Activated CD4-positive, alpha-beta memory T cell treated with anti-CD3 and anti-CD28 coated beads for 36 hours (primary cell): ENCODE measurements at places on chromosomes 3 and 15. TPM values are rescaled to one million over a fixed set of nuclear protein-coding genes. Genes with fewer than 3 reads are reported as not detected.

CPNE9 gene
- not detected for total RNA-seq

DNA sequence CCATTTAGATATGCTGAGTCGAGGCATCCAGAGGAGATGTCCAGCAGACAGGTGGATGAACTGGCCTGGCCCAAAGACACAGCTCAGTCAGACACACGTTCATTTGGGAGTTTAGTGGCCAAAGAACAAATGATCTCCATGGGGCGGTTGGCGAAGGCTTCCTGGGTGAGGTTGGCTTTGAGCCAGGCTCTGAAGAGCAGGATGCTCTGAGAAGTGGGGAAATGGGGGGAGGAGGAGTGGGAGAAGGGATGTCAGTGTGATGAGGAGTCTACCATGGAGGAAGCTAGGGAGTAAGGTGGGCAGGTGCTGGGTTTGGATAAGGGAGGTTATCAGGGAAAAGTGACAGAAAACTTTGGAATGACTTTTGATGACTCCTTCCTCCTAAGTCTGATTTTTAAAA, 47.5 kb upstream of the VILL start:
- DNase-seq: no peak

GRCh38 chr3:178382449-178383061, 153.7 kb upstream of the KCNMB2 start:
- no peak for DNase-seq

C3orf62 gene
- total RNA-seq: 2.8 TPM

FBN1 gene
- 0.34 TPM for total RNA-seq

SELENOK gene
- 55.3 TPM for total RNA-seq

MESP1 gene
- 4.6 TPM for total RNA-seq

LTF gene
- not detected for total RNA-seq

CLDN16 gene
- not detected for total RNA-seq

- no peak for DNase-seq
These were observed at the start of gene SYNPR for GRCh38 chr3:63278171-63279004. Gene SYNPR, plus strand, starts transcription at chr3:63278308.

TIMMDC1 gene
- total RNA-seq: 105 TPM

TMIE gene
- 0.93 TPM for total RNA-seq

RARB gene
- not detected for total RNA-seq

LRTM1 gene
- not detected for total RNA-seq

TIGIT gene
- 57.0 TPM for total RNA-seq

GRCh38 chr3:150239766-150240165, 168.3 kb upstream of the TSC22D2 start:
- DNase-seq: no peak

DNA sequence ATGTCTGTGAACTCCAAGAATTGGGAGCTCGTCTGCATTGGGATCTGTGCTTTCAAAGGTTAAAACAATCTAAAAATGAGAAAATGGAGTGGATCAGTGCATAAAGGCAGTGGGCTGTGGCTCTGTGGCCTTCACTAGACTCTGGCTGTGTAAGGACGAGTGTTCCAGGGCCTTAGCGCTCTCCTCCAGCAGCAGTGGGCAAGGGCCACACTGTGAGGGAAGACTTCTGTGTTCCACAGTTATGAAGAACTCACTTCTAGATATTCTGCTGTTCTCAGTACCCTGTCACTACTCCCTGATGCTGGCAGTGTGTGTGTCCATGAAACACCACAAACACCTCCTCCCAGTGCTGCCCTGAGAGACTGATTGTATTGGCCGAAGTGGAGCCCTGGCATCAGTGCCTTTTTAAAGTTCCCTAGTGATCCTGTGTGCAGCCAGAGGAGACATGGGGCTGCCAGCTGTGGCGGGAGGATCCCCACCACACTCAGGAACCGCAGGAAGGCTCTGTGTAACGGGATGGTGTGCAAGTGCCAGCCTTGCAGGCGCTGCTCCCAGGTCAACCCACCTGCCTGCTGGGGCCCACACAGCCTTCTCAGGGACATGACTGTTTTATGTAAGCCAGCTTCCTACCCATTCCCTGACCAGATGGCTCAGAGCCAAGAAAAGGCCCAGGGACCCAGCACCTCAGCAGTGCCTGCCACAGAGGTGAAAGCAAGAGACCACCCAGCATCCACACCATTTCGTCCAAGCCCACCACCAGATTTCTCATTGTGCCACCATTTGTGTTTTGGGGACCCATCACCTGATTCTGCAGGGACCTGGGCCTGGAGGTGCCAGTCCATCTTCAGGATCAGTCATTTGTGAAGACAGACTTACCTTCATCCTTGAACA, 40.4 kb downstream of the ABTB1 start:
- DNase-seq: no peak

MUC20 gene
- 0.78 TPM for total RNA-seq

GRCh38 chr3:30443756-30444673, 162.4 kb upstream of the TGFBR2 start:
- DNase-seq: no peak

RBM5 gene
- 95.2 TPM for total RNA-seq

DNA sequence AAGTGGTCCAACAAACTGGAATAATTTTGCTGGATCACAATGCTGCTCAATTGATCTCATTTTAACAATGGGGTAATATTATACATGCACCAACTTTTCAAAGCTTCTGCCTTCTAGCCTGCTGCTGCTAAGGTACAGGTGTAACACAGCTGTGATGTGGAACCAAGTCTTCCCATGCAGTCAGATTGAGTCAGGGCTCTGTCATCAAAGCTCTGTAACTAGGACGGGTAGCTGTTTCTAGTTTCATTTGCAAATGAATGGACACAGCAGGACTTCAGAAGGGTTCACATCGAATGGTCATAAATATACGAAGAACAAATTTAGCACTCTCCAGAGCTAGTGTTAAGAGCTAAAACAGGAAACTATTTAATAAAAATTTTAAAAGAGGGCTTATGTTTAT, 189.2 kb downstream of the USP13 start:
- DNase-seq: no peak

- no peak for DNase-seq
These were observed 28.2 kb downstream of the POC1A start for GRCh38 chr3:52126036-52126435.

DNA sequence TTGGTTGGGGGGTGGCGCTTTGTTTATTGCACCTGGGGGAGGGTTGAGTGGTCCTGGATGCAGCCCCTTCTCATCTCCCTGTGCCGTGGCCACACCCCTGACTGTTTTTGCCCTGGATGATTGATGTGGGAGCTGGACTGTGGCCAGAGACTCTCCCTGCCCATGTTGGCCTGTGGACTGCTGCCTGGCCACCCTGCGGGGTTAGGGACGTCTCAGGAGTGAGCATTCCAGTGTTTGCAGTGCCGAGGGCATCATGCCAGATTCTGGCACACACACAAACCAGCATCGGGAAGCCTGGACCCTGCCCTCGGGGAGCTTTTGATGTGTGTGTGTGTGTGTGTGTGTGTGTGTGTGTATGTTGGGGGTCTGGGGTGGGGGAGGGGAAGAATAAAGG, 15.8 kb downstream of the APBA2 start:
- DNase-seq: no peak

GRCh38 chr3:71022551-71023335, 560.8 kb downstream of the FOXP1 start:
- no peak for DNase-seq

DNA sequence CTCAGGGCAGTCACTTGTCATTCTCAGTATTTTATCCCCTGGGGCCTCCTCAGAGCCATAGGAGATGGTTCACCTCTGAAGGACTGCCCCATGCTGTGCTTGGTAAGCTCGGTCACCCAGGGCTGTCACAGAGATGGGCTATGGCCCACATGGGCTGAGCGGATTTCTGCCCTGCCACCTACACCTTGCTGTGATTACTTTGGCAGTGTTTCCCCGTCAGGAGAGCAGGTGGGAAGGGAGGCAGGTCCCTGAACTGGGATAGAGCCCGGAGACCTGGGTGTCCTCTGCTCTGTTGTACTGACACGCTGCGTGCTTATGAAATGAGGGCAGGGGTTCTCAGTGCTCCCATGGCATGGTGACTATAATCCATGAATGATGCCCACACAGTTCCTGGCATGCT, 48.9 kb downstream of the APBA2 start:
- no peak for DNase-seq

- no peak for DNase-seq
These were observed 16.6 kb downstream of the BTLA start for GRCh38 chr3:112482675-112483074.

DNA sequence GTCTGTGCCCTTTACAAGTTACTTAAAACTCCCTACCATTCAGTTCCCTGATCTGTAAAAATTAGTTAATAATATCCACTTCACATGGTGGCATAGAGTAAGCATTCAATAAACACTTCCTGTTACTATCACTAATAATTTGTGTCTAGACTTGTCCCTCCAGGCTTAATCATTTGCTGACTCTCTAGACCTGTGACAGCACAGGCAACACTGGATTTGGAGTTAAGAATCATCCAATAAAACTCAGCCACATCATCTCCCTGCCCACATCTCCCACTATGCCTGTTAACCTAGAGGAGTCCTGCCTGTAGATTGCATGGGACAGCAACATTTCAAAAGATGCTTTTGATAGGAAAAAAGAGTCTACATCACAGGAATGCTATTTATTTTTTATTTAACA, 564.6 kb downstream of the MFSD1 start:
- no peak for DNase-seq

- no peak for DNase-seq
These were observed 4.7 kb upstream of the GNB4 start for GRCh38 chr3:179455954-179456353.

ITIH4 gene
- 4.3 TPM for total RNA-seq

DNA sequence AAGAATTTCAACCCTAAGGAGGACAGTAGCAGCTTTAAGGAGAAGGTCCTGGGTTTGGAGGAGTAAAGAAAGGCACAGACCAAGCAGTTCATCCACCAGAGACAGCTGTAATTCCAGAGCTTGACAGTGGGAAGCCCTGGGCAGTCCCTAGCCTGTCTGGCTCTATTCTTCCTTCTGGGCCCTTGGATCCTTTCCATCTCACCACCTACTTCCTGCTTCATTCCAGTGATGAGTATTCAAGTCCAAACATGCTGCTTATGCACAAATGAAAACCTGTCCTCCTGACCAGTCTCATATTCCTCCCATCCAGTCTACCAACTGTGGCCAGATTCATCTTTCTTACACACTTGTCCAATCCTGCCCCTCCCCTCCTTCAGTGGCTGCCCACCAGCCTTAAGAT, 171.4 kb downstream of the CNTN3 start:
- DNase-seq: no peak

GREM1 gene
- not detected for total RNA-seq

DNA sequence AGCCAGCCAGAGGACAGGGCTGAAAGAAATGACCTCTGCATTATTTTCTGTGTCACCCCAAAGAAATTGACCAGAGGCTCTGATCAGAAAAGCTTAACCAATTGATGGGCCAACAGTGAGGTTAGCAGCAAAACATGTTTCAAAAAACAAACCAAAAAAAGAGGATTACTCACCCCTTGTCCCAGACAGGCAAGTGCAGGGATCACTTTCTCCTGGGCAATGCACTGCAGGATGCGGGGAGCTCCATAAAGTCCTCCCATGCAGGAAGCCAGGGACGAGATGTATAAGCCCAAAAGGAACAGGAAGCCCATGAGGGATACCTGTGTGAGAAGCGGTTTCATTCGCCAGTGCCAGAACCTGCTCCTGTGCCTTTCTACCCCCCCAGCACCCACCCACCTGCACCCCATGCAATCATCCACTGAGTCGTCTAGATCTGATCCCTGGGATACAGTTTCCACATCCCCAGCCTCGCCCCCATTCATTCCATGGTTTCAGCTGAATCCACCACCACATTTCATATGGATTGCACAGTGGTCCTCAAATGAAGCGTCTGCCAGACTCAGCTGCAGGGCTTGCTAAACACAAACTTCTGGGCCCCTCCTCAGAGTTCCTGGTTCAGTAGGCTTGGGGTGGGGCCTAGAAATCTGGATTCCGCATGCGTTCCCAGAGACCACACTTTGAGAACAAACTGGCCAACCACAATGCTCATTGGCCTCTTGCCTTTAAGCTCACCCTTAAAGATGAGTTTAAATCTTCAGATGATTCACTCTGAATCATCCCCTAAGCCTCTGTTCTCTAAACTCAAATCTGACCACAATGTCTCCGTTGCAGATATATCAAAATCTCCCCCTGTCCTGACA, 54.4 kb upstream of the HEG1 start:
- DNase-seq: peak; percentile 36

ISLR2 gene
- total RNA-seq: not detected

LRRIQ4 gene
- total RNA-seq: 0.14 TPM

DNA sequence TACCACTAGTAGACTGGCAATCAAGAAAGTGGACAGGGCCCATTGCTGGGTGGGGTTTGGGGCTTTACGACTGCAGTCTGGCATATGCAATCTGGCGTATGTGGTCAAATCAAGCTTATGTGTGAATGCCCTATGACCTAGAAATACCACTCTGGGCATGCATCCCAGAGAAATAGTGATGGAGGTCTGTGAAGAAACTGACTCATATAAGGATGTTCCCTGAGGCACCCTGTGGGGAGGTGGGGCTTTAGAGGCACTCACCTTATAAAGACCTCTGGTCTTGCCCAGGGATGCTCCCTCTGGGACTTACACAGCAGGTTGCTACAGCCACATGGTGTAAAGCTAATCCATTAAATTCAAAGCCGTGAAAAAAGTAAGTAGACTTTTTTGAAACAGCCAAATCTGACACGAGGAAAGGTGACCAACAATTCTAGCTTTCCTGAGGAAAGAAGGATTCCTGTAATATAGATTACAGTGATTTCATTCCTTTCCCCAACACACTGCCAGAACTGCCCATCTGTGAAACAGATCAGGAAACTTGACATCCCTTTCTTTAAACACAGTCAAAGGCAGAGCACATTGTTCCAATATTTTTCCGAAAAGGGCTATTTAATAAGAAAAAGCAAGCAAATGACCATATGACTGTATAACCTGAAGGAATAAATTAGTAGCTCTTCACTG, 13.6 kb downstream of the RARRES1 start:
- no peak for DNase-seq
